ENCODE measurements at places on chromosomes 3 and 15. TPM values are rescaled to one million over a fixed set of nuclear protein-coding genes. Genes with fewer than 3 reads are reported as not detected.

Gene KCNAB1
- 1.2 TPM for polyA plus RNA-seq

Gene AP3B2
- not detected for polyA plus RNA-seq

Gene C3orf33
- 0.92 TPM for polyA plus RNA-seq

Gene TRIM59
- 0.60 TPM for polyA plus RNA-seq

Gene SNX22
- polyA plus RNA-seq = 0.23 TPM

Measured in sigmoid colon (tissue), 7 donors.